T follicular helper cell (primary cell): ENCODE measurements at places on chromosomes 4 and X.

- DNase-seq, result no peak
Observed at GRCh38 chr4:100483796-100484195, 34.0 kb downstream of the EMCN start.

GRCh38 chrX:44062840-44063239, 89.7 kb upstream of the NDP start:
- no peak for DNase-seq

DNA sequence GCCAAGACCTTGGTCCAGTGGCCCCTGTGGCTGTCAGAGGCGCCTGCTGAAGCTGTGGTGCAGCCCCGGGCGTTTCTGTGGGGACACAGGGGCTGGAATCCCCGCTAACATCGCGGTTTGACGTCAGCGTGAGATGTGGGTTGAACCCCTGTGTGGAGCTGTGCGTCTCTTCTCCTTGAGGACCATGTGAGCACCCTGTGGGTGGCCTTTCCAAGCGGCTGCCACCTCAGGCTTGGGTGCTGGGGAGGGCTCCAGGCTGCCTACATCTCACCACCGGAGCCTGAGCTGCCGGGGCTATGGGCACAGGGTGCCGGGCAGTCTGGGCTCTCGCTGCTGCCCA, 27.7 kb downstream of the UVSSA start:
- DNase-seq, result no peak

GRCh38 chrX:139563251-139563650, 32.7 kb downstream of the F9 start:
- DNase-seq, result no peak

- DNase-seq, result no peak
Observed at GRCh38 chr4:170414961-170415360, 325.2 kb upstream of the AADAT start.

DNA sequence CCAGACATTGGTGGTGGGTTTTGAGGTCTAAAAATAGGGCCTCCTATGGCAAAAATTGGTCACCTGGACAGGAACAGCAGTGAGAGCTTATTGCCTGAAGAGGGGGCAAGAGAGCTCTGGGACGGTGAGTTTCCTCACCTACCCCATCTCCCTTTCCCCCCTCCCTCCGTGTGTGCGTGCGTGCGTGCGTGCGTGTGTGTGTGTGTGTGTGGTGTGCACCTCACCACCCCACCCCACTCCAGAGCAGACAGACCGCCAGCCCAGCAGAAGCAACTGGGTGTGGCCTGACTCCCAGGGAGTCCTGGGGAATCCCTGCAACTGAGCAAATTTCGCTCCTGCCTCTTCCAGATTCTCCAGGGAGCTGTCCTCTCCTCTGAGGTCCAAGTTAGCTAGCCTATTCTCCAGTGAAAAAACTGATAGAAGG, 44.7 kb downstream of the PRPS1 start:
- DNase-seq, result peak; percentile 74
